ENCODE measurements at places on chromosomes 16 and 17.

GRCh38 chr17:50471009-50471905 lies 2.6 kb upstream of the CHAD start:
- no peak for DNase-seq

DNA sequence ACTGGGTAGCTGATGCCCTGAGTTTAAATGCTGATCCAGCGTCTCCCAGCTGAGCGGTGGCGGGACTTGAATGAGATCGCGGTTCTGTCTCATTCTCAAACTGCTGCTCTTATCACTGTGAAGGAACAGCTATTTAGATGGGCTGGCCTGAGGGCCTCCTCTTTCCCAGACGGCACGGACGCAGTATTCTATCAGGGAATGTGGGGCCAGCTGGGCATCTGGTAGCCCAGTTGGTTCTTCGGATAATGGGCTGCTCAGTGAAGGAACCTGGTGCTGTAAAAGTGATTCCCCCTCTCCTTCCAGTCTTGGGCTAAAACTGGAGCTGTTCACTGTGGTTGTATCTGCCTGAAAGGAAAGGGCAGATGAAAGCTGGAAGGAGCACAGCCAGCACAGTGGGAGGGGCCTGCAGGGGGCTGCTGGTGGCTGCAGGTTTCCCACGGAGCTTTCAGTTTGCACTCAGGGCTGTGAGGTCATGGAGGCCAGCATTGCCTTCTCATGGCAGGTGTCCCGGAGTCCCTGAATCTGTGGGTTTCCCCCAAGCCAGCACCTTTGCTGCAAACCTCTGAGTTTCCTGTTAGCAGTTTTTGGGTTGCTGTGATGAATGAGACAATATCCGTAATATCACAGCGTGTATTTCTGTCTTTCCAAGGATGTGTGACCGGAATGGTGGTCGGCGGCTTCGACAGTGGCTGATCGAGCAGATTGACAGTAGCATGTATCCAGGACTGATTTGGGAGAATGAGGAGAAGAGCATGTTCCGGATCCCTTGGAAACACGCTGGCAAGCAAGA lies 3.6 kb downstream of the IRF8 start:
- peak; percentile 66 for DNase-seq

- no peak for DNase-seq
Observed at GRCh38 chr17:6157716-6158115, 87.5 kb downstream of the WSCD1 start.

- no peak for DNase-seq
Observed at GRCh38 chr16:57809276-57810196, 7.2 kb upstream of the KIFC3 start.

DNA sequence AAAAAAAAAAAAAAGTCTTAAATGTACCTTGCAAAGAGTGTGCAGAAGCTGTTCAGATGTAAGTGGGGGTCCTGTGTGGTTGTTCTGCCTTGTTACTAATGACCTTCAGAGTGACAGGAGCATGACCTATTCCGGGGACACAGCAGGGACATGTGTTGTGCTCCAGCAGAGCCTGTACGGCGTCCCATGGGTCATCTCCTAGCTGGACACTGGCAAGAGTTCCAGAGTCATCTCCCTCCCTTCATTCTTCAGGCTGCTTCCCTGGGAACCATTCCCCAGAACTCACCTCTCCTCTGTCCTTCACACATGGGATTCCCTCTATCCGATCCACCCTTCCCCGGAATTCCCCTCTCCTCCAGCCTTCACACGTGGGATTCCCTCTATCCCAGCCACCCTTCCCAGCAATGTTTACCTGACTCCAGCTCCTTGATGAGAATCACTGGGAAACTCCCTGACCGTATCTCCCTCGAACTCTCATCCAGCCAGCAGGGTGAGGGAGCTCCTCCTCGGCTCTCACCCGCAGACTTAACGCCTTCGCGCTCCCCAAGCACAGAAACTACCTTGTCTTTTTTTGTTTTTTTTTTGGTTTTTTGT lies 85.8 kb downstream of the MRM3 start:
- DNase-seq: no peak

DNA sequence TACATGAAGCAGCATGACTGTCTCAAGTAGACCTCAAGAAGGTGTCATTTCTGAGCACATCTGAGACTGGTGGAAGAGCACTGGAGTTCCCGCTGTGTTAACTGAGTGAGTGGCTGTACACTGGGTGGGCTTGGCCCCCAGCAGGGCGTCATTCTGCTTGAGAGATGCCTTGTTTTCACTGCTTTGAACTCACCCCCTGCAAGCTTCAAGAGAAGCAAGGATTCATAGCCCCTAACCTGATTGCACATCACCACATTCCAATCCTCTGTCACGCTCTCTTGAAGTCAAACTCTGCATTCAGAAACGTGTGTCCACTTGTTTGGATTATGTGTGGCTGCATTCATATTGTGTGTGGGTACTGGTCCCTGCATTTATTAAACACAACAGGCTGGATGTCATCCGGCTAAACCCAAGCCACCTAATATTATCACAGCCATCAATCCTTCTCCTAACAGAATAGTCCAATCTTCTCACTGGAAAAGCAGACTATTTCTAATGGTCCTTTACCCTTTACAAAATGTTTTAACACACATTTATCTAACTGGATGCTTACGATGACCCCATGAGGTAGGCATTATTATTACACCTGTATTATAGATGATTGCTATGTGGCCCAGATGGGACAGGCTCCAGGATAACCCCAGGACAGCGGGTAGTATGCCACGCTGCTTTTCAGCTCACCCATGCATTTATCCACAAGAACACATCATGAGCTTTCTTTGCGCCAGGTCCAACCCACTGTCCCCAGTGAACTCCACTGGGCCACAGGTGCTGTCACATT lies 76.3 kb downstream of the USP31 start:
- DNase-seq: no peak

DNA sequence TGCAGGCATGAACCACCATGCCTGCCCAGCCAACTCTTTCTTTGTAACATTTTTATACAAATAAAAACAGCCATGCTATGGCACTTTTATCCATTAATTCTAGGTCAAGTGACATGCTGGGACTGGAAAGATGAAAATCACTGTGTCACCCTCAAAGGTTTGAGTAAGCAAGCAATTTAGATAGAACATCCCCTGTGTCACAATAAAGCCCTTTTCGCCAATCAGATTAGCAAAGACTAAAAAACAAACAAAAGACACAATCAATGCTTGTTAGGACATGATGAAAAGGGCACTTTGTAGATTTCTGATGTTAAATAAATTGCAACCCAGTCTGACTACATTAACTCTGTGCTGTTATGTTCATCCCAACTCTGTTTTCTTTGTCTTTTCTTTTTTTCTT lies 26.4 kb downstream of the CHP2 start:
- no peak for DNase-seq

DNA sequence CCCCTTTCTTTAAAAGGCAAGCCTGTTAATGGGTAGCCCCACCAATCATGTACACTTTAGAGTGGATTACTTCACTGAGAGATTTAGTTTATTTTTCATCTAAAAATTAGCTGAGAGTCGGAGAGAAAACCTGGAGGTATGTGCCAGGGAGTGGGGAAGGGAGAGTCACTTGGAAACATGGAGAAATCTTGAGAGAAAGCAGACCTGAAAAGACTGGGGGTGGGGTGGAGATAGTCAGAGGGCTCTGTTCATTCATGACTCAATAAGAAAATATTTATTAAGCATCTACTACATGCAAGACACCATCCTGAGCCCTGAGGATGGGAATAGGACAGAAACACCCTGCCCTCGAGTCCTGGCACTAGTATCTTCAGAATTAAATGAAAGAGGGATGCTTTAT lies 27.4 kb upstream of the RCVRN start:
- DNase-seq: no peak

All from activated CD4-positive, alpha-beta T cell treated with anti-CD3 and anti-CD28 coated beads, Interleukin-2, Interleukin-4, amounts not matched to agents 100 ng/mL and 50 ng/mL, durations not matched to agents 16 hours and 8 hours (primary cell).